ENCODE measurements at places on chromosomes 3 and 15.

- DNase-seq = no peak
Observed at GRCh38 chr15:36050899-36051298, 504.9 kb upstream of the DPH6 start.

- no peak for DNase-seq
Observed at GRCh38 chr15:86915811-86916331, 836.2 kb downstream of the AGBL1 start.

GRCh38 chr3:184781801-184782200 is 30.2 kb upstream of the VPS8 start:
- DNase-seq = no peak

DNA sequence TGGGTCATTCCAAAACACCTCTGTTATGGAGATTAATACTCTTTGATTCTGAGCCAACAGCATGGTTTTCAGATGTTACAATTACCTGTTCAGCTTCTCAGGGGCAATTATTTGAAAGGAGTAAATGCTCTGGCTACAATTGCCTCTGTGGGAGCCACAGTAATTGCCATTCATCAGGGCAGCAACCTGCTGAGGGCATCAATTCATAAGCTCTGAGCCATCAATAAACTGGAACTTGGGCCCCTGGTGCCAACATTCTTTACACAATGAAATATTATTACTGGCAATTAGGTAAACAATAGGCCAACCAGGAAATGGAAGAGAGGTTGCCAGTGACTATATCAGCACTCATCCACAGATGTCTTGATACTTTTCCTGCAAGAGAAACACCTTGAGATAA is 660.8 kb downstream of the MECOM start:
- DNase-seq = no peak

DNA sequence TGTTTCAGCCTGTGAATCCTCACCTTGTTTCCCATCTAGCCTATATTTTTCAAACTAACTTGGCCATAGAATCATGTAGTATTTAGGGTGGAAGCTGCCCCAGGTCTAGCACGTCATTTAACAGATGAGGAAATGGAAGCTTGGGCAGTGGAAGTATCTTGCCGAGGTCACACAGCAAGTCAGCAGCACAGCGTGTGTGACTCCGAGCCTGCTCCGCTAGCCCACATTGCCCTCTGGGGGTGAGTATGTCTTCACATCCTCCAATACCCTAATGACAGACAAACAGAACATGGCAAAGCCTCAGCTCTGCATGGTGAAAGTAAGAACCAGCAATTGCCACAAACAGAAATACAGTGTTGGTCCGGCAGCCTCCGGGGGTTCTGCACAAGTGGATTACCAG is 2.2 kb upstream of the CCR5 start:
- peak; percentile 53 for DNase-seq

DNA sequence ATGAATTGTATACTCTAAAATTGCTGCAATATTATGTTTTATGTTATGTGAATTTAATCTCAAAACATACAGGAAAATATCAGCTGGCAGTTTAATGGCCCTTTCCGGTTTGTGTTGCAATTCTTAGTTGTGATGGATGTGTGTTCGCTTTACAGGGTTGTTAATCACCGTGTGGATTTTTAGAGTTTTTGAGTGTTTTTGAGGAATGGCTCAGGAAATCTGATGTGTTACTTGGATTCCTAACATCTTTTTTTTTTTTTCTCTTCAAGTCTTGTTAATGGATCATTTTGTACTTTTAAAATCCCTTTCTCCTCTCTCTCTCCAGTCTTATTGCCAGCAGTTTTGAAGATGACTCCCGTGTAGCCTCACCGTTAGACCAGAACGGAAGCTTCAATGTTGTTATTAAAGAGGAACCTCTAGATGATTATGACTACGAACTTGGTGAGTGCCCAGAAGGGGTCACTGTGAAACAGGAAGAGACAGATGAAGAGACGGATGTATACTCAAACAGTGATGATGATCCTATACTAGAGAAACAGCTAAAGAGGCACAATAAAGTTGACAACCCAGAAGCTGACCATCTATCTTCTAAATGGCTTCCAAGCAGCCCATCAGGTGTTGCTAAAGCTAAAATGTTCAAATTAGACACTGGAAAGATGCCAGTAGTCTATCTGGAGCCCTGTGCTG is 35.7 kb downstream of the MGA start:
- peak; percentile 33 for DNase-seq

GRCh38 chr3:168431491-168431890 is 335.8 kb upstream of the GOLIM4 start:
- DNase-seq = no peak

- DNase-seq = no peak
Observed at GRCh38 chr3:14943042-14943441, 4.3 kb upstream of the NR2C2 start.

GRCh38 chr3:182414586-182414985 is 378.7 kb upstream of the ATP11B start:
- DNase-seq = no peak

DNA sequence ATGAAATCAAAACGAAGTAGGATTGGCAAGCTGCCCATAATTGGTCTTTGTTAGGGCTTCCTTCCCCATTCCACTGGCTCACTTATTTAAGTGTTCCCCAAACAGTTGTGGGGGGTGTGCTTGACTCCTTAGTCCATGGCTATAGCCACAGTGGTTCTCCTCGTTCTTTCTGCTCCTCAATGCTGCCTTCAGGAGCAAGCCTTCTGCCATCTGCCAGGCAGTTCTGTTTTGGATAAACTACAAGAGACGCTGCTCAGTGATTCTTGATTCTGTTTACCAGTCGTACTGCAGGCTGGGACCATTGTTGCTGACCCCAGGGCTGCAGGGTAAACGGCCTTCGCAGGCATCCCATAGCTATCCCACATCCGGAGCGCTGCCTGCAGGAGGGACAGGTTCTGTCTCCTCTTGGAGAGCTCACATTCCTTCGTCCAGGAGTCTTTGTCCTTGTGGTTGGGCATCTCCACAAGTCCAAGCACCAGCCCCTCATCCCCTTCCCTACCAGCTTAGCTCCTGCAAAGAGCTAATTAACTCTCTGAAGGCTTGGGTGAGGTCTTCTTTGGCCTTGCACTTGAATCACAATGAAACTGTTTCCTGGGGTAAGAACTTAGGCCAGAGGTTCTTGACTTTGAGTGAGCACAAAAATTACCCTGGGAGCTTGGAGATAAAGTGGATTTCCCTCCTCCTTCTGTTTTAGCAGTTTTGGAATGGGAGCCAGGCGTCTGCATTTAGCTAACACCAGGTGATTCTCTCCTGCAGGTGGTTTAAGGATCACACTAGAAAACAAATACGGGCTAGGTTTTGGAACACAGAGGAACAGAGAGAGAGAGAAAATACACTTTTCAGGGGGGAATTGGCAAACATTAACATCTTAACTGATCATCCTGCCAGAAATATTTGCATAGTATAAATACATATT is 114.9 kb downstream of the SV2B start:
- DNase-seq = no peak

DNA sequence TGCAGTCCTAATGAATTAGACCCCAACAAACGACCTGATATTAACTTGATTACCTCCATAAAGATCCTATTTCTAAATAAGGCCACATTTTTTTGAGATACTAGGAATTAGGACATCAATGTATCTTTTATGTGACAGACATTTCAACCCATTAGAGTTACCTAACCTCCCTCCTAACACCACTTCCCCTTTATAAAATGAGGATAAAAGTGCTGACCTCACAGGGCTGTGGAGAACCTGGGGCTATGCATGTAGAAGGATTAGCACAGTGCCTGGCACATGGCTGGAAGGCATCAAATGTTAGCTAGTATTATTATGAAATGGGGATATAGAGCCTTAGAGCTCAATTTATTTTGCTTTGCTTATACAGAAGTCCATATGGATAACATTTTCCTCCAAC is 53.5 kb upstream of the LRRN1 start:
- no peak for DNase-seq

All from activated CD8-positive, alpha-beta memory T cell treated with anti-CD3 and anti-CD28 coated beads, Interleukin-2, amount 50 U/mL, for 4 hours (primary cell).